Cerebellar nuclear complex (tissue), 1 donor: ENCODE measurements at places on chromosomes 6 and 20.

DNA sequence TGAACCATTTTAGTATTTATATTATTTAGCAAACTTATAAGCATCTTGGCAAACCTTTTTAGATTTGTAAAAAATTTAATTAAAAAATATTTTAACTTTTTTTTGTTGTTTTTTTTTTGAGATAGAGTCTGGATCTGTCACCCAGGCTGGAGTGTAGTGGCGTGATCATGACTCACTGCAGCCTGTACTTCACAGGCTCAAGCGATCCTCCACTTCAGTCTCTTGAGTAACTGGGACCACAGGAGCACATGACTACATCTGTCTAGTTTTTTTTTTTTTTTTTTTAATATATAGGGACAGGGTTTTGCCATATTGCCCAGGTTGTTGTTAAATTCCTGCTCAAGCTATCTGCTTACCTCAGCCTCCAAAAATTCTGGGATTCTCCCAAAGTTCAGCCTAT, 161.1 kb downstream of the EYS start:
- no peak for DNase-seq

GRCh38 chr20:19783966-19784401, 25.9 kb downstream of the RIN2 start:
- DNase-seq, result no peak

GRCh38 chr6:80268865-80269730, 162.6 kb downstream of the BCKDHB start:
- DNase-seq, result no peak

DNA sequence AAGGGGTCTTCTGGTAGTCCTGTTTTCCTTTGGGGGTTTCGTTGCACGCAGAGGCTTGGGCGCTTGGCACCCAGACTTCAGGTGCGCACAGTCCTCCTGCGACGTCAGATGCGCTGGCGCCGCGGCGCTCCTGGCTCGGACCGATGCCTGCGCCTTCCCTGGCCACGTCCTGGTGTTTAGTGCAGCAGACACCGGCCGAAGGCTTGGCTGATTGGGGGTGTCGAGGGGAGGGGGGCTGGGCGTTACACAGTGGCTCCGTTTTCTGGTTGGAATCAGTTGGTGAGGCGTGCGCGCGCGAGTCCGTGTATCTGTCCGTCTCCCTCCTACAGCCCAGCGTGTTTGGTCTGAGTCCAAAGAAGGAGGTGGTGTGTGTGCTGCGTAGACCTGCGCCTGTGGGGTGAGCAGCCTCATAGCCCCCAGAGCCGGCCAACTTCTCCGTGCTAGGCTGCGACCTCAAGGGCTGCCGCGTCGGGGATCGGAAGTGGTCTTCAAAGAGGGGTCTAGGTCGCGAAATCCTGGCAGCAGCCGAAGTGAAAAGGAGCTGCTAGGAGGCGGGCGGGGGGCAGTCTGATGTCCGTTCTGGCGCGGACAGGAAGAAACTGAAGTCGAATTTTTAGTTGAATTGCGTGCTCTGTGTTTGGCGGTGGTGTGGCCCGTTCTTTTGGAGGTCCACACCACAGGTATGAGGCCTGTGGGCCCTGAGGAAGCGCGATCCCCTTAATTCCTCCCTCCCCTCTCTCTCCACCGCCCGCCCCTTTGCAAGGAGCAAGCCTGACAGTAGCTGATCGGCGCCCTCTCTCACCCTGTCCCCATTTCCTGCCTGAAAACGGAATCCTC, 1.5 kb downstream of the SYNDIG1 start:
- DNase-seq, result peak; percentile 36

DNA sequence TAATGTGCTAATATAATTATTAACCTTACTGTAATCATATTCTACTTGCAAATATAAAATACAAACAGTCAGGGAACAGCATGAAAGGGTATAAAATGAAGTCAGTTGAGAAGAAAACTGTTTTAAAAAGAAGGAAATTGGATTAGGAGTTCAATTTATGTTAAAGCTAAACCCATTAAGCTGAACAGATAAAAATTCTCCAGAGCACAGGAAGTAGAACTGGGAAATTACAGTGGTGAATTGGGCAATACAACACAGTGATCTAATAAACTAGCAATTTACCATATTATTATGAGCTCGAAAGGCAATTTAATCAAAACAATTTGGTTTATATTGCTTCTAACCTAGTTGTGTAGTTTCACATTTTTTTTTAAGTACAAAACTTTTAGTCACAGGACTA, 407.4 kb upstream of the RGS17 start:
- no peak for DNase-seq

DNA sequence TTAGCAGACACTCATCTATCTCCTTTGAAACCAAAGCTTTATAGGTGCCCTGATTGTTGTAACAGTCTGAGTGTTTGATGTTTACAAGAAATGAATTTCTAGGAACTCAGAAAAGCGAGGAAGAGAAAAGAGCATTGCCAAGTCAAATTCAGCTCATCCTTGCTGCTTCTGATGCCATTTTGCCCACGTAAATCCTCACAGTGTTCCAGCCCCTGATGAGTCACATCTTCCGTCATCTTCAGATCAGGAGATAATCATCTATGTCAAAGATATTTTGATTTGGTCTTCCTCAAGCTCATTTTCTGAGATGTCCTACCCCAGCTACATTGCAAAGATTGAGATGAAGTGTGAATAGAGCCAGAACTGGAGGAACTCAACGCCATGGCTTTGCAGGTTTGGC, 426.2 kb downstream of the BMP2 start:
- DNase-seq, result no peak

- no peak for DNase-seq
These were observed 441.3 kb downstream of the CDC5L start for GRCh38 chr6:44828780-44829179.

DNA sequence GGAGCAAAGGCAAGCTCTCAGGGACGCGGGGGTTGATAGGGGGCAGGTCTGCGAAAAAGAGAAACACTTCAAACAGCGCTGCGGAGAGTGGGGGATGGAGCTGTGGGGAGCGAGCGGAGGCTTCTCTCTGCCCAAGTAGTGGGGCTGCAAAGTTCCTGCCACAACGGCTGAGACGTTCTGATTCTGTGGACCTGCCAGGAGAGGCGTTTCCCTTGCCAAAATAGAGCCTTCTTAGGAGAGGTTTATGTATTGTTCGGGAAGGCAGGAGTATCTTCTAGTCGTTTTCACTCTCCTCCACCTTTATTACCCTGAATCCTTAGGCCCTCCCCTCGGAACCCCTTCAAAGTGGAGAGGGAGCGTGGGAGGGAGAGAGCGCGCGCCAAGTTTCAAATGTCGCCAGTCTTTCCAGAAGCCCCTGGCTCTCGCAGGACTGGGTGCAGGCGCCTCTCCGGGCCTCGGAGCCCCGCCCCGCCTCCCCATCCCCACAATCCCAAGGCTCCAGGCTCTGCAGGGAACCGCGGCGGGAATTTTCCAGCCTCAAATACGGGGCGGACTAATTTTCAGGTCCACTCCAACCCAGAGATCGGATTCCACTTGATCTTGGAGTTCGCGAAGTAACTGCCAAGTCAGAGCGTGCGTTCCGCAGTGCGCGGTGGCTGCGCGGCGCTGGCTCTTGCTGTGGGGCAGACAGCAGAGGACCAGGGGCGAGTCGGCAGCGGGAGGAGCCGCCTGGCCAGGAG, 10.0 kb upstream of the POU3F2 start:
- no peak for DNase-seq

- peak; percentile 45 for DNase-seq
These were observed at the start of gene ADGRB3 for GRCh38 chr6:68634726-68635411. Gene ADGRB3 (plus strand): TSS chr6:68635282. CDS start chr6:68638676, 3,394 bp downstream.

DNA sequence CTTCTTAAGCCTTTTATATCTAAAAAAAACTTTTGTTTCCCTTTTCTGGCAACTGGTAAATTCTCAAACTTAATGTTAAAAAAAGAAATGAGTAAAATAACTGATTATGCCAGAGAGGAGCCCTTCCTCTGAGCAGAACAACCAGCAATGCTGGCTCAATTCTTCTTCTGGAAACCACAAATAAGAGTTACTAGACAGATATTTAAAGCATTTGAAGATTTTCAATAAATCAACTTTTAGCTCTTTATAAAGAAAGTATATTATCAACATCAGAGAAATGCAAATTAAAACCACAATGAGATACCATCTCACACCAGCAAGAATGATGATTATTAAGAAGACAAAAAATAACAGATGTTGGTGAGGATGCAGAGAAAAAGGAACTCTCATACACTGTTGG, 61.1 kb upstream of the TCF21 start:
- DNase-seq, result no peak

GRCh38 chr6:90940812-90941481, 354.1 kb upstream of the MAP3K7 start:
- DNase-seq, result no peak

DNA sequence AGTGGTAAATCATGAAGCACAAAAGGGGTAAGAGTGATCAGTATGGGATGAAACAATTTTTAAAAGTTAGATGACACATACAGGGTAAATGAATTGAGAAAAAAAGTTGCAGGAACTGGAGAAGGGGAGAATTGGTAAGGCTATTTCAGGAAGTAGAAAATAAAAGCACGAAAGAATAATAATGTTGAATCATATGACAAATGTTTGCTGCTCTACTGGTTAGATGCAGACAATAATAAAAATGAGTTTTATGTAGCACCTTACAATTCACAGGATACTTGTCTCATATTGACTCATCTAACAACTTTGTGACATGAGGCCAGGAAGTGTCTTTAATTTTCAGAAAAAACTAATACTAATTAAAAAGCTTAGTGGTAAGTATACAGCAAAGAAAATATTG, 566.5 kb upstream of the MARCKS start:
- DNase-seq, result no peak

- DNase-seq, result no peak
These were observed 26.5 kb downstream of the CD109 start for GRCh38 chr6:73722318-73723060.

DNA sequence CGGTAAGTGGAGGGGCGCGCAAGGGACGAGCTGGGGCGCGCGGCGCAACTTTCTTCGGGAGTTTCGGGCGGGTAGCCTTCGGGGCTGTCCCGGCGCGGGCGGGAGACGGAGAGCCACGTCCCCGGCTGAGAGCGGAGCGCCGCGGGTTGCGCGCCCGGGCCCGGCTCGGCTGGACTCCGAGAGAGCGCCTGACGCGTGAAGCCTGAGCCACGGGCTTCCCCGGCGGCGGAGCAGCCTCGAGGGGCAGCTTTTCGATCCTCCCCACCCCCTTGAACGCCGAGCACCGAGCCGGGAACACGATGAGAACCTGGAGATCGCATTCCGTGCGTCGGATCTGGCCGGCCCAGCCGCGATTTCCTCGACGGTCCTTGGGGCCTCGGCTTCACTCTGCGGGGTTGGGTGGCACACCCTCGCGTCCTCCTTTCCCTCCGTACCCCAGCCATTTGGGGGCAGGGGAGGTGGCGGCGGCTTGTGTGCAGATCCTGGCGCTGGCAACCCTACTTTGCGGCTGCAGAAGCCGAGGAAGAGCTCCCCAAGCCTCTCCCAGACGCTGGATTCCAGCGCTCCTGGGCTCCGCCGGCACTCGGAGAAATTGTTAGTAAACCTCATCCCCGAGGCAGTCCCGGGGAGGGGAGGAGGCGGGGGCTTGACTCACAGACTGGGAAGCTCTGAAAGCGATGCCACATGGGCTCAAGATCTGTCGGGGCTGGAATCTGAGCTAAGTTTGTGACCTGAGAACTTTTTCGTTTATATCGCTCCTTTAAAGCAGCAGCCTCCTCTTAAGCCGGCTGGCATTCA, 572 bp downstream of the DSE start:
- no peak for DNase-seq

GRCh38 chr6:139944131-139944530, 569.7 kb upstream of the CITED2 start:
- DNase-seq, result no peak

- peak; percentile 48 for DNase-seq
These were observed 109.4 kb downstream of the TBXT start for GRCh38 chr6:166058064-166058739.

DNA sequence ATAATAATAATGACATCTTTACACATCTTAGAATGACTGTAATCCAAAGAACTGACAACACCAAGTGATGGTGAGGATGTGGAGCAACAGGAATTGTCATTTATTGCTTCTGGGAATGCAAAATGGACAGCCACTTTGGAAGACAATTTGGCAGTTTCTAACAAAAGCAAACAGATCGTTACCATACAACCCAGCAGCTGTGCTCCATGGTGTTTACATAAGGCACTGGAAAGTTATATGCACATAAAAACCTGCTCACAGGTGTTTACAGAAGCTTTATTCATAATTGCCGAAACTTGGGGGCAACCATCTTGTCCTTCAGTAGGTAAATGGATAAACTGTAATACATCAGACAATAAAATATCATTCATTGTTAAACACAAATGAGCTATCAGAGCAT, 18.3 kb upstream of the ASF1A start:
- no peak for DNase-seq

DNA sequence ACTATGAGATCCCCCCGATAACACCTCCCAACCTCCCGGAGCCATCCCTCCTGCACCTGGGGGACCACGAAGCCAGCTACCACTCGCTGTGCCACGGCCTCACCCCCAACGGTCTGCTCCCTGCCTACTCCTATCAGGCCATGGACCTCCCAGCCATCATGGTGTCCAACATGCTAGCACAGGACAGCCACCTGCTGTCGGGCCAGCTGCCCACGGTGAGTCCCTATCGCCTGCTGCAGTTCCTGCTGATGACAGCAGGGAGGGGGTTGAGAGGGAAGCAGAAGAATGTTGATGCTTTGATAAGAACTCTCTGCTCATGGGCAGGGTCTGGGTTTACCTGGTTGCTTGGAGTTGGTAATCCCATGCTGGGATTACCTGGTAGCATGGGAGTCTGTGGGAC, 91.9 kb downstream of the TOX2 start:
- DNase-seq, result no peak

DNA sequence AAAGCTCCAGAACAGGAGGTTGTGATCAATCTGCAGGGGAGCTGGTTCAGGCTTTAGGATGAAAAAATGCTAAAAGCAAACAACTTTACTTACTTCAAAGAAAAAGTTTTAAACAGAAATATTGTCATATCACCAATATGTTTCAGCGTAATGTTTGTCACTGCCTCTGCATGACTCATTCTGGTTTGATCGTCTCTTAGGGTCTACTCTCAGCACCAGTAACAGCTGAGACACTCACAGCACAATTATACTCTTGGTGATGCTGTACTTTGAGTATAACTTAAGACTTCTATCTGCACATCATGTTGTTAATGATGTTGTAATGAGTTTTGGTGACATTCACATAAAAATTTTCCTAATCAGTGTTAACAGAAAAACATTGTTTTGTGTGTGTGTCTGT, 665.4 kb downstream of the EPM2A start:
- DNase-seq, result no peak

DNA sequence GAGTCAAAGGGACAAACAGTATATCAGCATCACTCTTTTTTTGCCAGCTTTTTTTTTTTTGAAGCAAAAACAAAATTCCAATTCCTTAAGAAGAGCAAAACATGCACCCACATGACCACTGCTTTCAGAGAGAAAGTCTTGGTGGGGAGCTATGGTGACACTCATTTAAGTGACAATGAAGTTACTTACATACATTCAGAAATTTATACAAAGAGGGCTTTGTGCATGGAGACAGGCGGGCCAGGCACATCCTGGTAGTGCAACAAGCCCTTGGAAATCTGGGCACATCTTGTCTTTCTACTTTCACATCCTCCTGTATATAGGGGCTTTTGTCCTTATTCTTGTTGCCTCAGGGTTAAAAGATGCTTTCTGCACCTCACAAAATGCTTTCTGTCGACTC, 55.9 kb downstream of the IL22RA2 start:
- no peak for DNase-seq
